ENCODE measurements at places on chromosomes 4 and X.

- no peak for DNase-seq
Measured at GRCh38 chr4:40150932-40151331, 45.9 kb upstream of the RHOH start.

GRCh38 chr4:48047421-48047844, 30.9 kb downstream of the NIPAL1 start:
- peak; percentile 21 for DNase-seq

- no peak for DNase-seq
Measured at GRCh38 chrX:118974908-118975671, 672 bp downstream of the LONRF3 start.

DNA sequence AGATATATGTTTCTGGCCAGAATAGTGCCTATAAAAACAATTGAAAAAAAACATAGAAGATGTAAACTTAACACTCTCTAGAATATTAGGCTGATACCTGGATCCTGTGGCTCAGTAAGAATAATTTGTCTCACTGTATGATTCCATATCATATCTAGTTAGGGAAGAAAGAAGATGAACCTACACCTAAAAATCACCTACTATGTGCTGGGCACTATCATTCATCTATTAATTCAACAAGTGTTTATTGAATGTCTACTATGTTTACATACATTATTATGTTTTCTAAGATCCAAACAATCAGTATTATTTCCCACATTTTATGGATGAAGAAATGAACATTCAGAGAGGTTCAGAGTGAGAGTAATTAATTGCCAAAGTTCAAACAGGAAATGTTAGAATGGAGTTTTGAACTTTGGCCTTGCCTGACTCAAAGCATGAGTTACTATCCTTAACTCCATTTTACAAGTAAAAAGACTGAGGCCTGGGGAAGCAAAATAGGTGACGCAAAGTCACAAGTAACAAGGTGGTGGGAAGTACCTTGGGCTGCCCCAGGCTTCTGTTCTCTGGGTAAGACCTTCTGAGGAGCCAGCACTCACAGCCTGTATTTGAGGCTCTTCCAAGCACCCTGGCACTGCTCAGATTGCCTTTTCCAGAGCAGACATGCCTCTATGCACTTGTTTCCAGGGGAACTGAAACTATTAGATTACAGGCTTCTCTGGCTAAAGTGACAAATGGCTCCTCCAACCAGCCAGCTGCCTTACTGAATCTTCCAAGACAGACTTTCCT, 111.1 kb upstream of the ACSL4 start:
- DNase-seq, result no peak

DNA sequence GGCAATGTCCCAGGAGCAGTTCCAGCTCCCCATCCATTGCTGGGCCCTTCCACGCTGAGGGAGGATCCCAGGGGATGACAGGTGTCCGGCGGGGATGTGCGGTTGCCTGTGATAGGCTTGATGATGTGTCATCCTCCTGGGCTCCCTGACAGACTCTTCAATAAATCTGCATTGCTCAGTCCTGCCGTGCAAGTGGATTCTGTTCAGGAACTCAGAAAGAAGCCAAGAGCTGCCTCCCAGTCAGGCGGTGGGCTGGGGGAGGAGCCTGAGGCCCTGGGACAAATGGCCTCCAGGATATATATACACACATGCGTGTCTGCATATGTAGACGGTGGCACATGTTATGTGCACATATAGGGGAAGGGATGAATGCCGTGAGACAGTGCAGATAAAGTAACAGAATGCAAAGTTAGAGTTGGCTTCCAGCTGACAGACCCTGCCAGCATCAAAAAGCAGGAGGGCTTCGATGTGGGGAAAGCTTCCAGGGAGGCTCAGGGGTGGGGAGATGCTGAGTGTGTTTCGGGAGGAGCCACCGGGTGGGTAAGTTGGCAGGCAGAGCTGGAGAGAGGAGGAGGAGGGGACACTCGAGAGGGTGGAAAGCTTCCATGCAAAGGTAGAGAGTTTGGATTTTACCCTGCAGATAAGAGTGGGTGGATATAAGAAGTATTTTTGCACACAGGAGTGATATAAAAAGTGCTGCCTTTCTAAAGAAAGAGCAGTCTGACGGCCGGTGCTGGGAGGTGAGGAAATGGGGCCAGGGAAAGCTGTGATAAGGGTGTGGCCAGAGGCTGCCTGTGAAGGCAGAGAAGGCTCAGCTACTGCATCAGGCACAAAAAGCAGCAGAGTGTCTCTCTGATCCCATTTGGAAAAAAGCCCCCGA, 28.5 kb upstream of the CRMP1 start:
- no peak for DNase-seq

- no peak for DNase-seq
Measured at GRCh38 chr4:101019941-101020401, 327.4 kb downstream of the PPP3CA start.

DNA sequence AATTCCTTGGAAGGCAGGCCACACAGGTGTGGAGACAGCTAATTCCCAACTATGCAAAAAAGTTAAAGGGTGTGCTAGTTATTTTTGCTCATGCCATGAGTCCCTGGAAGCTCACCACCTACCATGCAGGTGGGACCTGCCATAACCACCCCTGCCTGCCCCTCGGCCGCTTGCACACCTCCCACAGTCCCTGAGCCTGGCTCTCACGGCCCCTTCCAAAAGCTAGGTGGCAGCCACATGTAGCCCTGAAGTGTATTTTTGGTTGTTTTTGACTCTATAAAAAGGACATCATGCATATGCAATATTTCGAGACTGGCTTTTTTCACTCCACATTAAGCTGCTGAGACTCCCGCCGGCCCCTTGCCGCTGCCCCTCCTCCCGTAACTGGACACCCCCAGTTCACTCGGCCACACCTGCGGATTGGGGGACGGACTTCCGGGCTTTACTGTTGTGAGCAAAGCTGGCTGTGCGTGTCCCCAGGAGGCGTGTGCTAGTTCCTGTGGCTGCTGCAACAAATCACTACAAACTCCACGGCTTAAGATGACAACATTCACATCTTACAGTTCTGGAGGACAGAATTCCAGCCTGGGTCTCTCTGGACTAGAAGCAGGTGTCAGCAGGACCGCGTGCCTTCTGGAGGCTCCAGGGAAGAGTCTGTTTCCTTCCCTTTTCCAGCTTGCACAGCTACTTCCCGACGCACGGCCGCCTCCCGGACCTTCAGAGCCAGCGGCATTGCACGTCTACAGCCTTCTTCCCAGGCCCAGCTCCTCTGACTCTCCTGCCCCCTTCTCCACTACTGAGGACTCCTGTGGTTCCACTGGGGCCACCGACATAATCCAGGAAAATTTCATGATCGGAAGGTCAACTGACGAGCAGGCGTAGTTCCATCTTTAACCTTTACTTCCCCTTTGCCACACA, 24.8 kb downstream of the ZFYVE28 start:
- DNase-seq, result no peak

- DNase-seq, result no peak
Measured at GRCh38 chr4:84176016-84176415, 323.1 kb downstream of the NKX6-1 start.

- DNase-seq, result no peak
Measured at GRCh38 chr4:57689693-57690205, 579.6 kb upstream of the IGFBP7 start.

DNA sequence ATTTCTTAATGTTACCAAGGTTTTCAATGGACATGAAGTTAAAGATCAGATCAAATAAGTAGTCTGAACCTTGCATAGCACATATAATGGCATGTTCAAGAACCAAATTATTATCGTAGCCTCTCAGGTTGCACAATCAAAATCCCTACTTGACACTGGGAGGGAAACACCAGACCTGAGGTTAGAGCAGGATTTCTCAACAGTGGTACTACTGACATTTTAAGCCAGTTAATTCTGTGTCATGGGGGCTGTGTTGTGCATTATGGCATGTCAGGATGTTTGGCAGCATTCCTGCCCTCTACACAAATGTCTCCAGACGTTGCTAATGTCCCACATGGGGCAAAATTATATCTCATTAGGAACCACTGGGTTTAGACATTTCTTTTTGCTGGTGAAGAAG, 20.8 kb downstream of the RLIM start:
- DNase-seq, result no peak
